ENCODE measurements at places on chromosomes 7 and 10. TPM values are rescaled to one million over a fixed set of nuclear protein-coding genes. Genes with fewer than 3 reads are reported as not detected.

Gene ESYT2
- total RNA-seq, result 37.1 TPM

DNA sequence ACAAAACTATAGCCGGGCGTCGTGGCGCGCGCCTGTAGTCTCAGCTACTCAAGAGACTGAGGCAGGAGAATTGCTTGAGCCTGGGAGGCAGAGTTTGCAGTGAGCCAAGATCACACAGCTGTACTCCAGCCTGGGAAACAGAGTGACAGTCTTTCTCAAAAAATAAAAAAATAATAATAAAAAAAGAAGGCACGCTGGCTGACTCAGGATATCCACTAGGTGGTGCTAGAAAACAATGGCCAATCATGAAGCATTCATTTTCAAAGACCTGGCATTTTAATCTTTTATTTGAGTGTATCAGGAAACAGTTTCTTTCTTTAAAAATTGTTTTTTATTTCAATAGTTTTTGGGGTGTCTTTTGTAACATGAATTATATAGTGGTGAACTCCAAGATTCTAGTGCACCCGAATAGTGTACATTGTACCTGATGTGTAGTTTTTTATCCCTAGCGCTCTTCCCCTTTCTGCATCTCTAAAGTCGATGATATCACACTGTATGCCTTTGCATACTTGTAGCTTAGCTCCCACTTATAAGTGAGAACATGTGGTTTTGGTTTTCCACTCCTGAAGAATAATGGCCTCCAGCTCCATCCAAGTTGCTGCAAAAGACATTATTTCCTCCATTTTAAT, 88.6 kb downstream of the LYZL1 start:
- no peaks in the 10 kb centered on the region for H3K36me3 ChIP-seq
- no peak overlapping the region for H3K4me3 ChIP-seq
- DNase-seq, result no peak
- H3K27ac ChIP-seq, result no peak overlapping the region
- no peaks in the 10 kb centered on the region for H3K4me1 ChIP-seq

DNA sequence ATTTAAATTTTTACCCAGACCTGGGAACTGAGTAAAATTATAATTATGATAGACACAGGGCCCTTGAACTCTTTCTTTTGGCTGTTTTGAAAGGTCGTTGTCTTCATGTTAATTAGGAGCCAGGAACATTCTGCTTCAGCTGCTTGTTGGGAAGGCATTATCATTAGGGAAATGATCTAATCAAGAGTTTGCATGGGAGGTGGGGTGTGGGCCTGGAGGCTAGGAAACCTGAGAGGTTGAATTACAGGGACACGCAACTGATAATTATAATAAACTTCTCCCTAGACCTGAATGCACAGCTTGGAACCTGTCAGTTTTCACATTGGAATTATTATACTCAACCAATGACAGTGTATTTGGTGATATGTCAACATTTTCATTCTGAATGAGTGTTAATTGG, 237.7 kb downstream of the CACNB2 start:
- H3K4me3 ChIP-seq, result no peak overlapping the region
- H3K36me3 ChIP-seq, result no peaks in the 10 kb centered on the region
- H3K27ac ChIP-seq, result no peak overlapping the region
- no peaks in the 10 kb centered on the region for H3K27me3 ChIP-seq

GRCh38 chr10:121813857-121814256, 114.0 kb downstream of the ATE1 start:
- no peaks in the 10 kb centered on the region for H3K36me3 ChIP-seq
- H3K27me3 ChIP-seq, result no peaks in the 10 kb centered on the region
- no peak for DNase-seq
- no peaks in the 10 kb centered on the region for H3K4me1 ChIP-seq
- H3K4me3 ChIP-seq, result no peak overlapping the region
- no peak overlapping the region for H3K27ac ChIP-seq

DNA sequence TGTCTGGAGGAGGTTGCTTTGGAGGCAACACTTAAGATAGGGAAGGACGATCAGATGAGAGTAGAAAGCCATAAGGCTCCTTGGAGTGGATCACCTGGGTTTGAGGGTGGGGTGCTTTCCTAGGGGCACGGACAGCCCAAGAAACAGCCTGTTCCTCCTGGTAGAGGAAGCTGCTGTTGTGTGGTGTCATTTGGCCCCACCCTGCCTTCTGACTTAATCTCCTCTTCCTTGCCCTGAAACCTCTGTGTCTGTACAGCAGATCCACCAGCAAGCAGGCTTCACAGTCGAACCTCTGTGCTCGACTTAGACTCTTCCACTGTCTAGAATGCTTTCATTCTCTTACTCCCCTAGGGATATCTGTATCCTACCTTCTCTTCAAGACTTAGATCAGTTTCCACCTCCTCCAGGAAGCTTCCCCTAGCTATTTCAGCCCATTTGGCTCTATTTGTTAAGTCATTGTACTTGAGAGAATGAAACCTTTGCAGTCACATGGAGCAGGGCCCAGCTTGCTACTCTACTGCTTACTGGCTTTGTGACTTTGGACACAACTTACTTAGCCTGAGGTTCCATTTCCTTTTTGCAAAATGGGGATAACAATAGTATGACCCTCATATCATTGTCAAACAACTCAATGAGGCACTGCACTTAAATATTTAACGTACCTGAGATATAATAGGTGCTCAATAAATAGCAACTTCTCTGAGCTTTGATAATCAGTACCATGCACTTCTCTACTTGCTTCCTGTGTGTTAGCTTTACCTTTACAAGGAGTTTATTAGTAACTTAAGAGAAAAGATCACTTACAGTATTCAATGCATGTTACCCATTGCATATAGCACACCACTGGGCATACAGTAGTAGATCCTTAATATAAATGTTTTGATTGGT, 5.0 kb downstream of the MXI1 start:
- no peaks in the 10 kb centered on the region for H3K36me3 ChIP-seq
- H3K27ac ChIP-seq, result peak overlapping the region; percentile 79
- peak overlapping the region; percentile 69 for H3K4me3 ChIP-seq
- H3K4me1 ChIP-seq, result peaks cover 83% of the 10 kb centered on the region
- peak; percentile 87 for DNase-seq

Gene CALCR
- total RNA-seq, result not detected

GRCh38 chr10:91617072-91617609, 15.7 kb downstream of the PPP1R3C start:
- no peak overlapping the region for H3K27ac ChIP-seq
- DNase-seq, result no peak
- no peak overlapping the region for H3K4me3 ChIP-seq
- H3K4me1 ChIP-seq, result no peaks in the 10 kb centered on the region
- H3K36me3 ChIP-seq, result no peaks in the 10 kb centered on the region
- H3K27me3 ChIP-seq, result no peaks in the 10 kb centered on the region

- no peaks in the 10 kb centered on the region for H3K27me3 ChIP-seq
- H3K4me3 ChIP-seq, result no peak overlapping the region
- no peak for DNase-seq
- H3K36me3 ChIP-seq, result no peaks in the 10 kb centered on the region
Observed at GRCh38 chr10:64118736-64119135, 597.5 kb downstream of the REEP3 start.

DNA sequence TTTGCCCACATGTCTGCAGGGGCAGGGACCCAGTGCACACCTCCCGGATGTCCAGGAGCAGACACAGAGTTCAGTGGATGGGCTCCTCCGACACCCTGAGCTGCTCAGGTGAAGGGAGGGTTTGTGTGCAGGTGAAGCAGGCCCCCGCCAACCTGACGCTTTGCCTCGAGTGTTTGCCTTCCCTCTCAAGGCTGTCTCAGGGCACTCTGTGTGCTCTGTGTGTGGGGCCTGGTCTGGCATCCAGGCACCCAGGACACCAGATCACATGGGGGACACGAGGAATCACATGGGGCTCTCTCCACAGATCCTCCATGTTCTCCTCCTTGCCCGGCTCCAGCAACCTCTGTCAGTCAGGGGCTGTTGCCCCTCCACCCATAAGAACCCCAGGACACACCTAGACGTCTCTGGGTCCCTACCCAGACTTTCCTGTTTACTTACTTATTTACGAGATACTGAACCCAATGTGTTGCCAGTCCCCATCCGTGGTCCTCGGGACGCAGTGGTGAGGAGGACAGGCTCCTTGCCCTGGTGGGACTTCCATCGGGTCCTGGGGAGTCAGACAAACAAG, 99.5 kb downstream of the HTR5A start:
- no peak for DNase-seq
- no peak overlapping the region for H3K27ac ChIP-seq
- H3K36me3 ChIP-seq, result no peaks in the 10 kb centered on the region
- no peaks in the 10 kb centered on the region for H3K27me3 ChIP-seq
- H3K4me3 ChIP-seq, result no peak overlapping the region
- no peaks in the 10 kb centered on the region for H3K4me1 ChIP-seq

GRCh38 chr10:74194999-74195398, 44.0 kb downstream of the ADK start:
- peaks cover 3% of the 10 kb centered on the region for H3K4me1 ChIP-seq
- DNase-seq, result no peak
- H3K4me3 ChIP-seq, result no peak overlapping the region
- H3K27ac ChIP-seq, result no peak overlapping the region
- H3K36me3 ChIP-seq, result no peaks in the 10 kb centered on the region
- no peaks in the 10 kb centered on the region for H3K27me3 ChIP-seq

- no peak overlapping the region for H3K4me3 ChIP-seq
- H3K36me3 ChIP-seq, result no peaks in the 10 kb centered on the region
- DNase-seq, result peak; percentile 81
- no peaks in the 10 kb centered on the region for H3K27me3 ChIP-seq
- H3K4me1 ChIP-seq, result peaks cover 77% of the 10 kb centered on the region
Observed at GRCh38 chr7:2711895-2712675, 24.1 kb downstream of the AMZ1 start.

- peak; percentile 70 for DNase-seq
- H3K36me3 ChIP-seq, result no peaks in the 10 kb centered on the region
- no peaks in the 10 kb centered on the region for H3K27me3 ChIP-seq
- no peaks in the 10 kb centered on the region for H3K4me1 ChIP-seq
- H3K27ac ChIP-seq, result no peak overlapping the region
Observed at GRCh38 chr7:155226261-155227003, 71.2 kb upstream of the INSIG1 start.

Gene OR13A1
- 1.2 TPM for total RNA-seq

DNA sequence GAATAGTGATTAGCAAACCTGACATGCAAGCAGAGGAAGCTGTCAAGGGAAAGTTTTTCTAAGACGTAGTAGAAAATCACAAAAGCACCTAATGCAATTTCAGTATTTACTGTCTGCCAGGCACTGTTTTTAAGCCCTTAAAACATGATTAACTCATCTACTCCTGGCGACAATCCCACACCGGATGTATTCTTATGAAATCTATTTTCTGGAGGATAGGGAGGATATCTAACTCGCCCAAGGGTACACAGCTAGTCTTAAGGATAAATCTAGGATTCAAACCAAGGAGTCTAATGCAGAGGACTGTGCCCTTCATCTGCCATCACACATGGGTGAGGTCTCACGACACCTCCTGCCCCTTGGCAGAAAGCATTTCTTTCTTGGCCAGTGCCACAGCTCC, 47.8 kb upstream of the FIGNL1 start:
- no peak for DNase-seq
- peaks cover 5% of the 10 kb centered on the region for H3K4me1 ChIP-seq
- H3K27me3 ChIP-seq, result no peaks in the 10 kb centered on the region
- no peaks in the 10 kb centered on the region for H3K36me3 ChIP-seq
- no peak overlapping the region for H3K4me3 ChIP-seq

Gene ERVW-1
- total RNA-seq, result not detected

DNA sequence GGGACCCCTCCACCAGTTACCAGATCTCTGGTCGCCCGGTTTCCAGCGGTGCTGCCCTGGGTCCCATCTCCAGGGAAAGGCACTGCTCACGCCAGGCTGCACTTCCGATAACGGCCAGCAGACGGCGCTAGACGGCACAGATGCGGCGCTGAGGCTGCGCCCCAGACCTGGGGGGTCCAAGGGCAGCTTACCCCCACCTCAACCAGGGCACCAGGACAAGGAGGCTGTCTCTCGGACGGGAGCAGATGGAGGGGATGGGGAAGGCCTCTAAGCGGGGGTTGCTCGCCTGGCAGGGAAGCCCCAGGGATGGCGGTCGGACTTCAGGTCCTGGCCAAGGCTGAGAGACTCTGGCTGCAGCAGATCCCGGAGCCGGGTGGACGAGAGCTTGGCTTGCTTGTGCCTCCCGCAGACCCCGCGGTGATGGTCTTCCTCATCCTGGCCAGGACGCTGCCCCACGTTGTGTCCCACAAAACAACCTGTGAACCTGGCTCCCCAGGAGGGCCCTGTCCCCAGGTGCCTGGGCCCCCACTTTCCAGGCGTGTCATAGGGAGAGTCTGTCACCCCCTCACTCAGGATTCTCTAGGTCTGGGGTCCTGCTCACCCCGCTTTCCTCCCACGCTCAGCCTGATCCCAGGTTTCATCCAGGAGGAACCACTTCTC, 23.9 kb upstream of the ZNF716 start:
- H3K27me3 ChIP-seq, result no peaks in the 10 kb centered on the region
- H3K4me1 ChIP-seq, result no peaks in the 10 kb centered on the region
- no peak overlapping the region for H3K4me3 ChIP-seq
- DNase-seq, result no peak

Gene SKAP2
- 71.6 TPM for total RNA-seq

GRCh38 chr10:119237722-119238436, 30.5 kb downstream of the GRK5 start:
- H3K4me3 ChIP-seq, result no peak overlapping the region
- no peaks in the 10 kb centered on the region for H3K27me3 ChIP-seq
- H3K4me1 ChIP-seq, result peaks cover 43% of the 10 kb centered on the region

Gene MYL10
- total RNA-seq, result not detected

GRCh38 chr7:35647171-35647574, 47.8 kb downstream of the HERPUD2 start:
- no peaks in the 10 kb centered on the region for H3K27me3 ChIP-seq
- H3K4me1 ChIP-seq, result peaks cover 49% of the 10 kb centered on the region
- peaks cover 33% of the 10 kb centered on the region for H3K36me3 ChIP-seq
- no peak overlapping the region for H3K4me3 ChIP-seq

GRCh38 chr10:102670871-102671434, 26.7 kb downstream of the TRIM8 start:
- H3K27me3 ChIP-seq, result no peaks in the 10 kb centered on the region
- no peak overlapping the region for H3K27ac ChIP-seq
- peaks cover 25% of the 10 kb centered on the region for H3K4me1 ChIP-seq
- H3K36me3 ChIP-seq, result no peaks in the 10 kb centered on the region
- no peak for DNase-seq

Gene MYOF
- total RNA-seq, result 16.9 TPM

DNA sequence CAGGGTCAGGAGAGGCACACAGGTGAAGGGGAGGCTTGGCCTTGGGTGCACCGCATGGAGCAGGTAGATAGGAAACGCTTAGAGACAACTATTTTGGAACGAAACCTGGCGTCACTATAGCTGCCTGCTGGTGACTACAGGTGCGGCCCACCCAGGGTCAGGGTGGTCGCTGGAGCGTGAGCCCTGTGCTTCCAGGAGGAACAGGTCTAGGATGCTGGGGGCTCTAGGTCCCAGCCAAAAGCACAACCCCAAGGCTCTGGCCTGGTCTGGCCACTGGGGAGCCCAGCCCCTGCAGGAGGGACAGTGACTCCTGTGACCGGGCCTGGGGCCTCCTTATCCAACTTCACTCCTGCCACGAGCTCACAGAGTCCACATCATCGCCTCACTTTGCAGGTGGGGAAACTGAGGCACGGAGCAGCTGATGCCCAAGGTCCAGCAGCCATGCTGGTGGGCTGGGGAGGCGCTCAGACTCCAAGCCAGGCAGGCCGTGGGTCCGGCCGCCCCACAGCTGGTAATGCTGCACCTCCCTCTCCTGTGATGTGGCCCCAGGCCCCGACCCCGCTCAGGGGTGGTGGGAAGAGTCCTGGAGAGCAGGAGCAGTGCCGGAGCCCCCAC, 9.0 kb downstream of the LFNG start:
- H3K4me3 ChIP-seq, result no peak overlapping the region
- H3K4me1 ChIP-seq, result peaks cover 82% of the 10 kb centered on the region
- peak overlapping the region; percentile 96 for H3K27ac ChIP-seq
- DNase-seq, result peak; percentile 86

- H3K27me3 ChIP-seq, result no peaks in the 10 kb centered on the region
- H3K36me3 ChIP-seq, result no peaks in the 10 kb centered on the region
- peaks cover 70% of the 10 kb centered on the region for H3K4me1 ChIP-seq
- DNase-seq, result no peak
- peak overlapping the region; percentile 39 for H3K27ac ChIP-seq
Observed at GRCh38 chr7:129840757-129841156, 112.0 kb downstream of the UBE2H start.
